ENCODE measurements at places on chromosomes 5 and 9.

DNA sequence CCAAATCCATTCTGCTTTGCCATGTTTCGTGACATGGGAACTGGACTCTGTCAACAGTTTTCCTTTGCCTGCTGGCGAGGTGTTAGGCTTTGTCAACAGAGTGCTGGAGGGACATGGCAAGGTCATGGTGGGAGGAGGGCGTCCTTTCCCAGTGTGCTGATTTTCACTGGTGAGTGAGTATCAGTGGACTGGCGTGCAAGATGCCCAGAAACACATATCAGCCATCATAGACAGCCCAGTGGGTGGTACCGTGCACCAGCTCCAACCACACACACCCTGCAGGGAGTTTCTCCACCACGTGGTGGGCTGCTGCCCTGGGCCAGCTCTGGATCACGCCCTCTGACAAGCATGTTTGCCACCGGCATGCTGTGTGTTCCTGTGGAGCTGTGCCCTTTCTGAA, 50.0 kb upstream of the ABL1 start:
- no peak for DNase-seq

GRCh38 chr9:81077572-81077971, 611.8 kb downstream of the TLE1 start:
- no peak for DNase-seq

- DNase-seq = no peak
These were observed 12.0 kb upstream of the CPLX2 start for GRCh38 chr5:175859422-175859821.

DNA sequence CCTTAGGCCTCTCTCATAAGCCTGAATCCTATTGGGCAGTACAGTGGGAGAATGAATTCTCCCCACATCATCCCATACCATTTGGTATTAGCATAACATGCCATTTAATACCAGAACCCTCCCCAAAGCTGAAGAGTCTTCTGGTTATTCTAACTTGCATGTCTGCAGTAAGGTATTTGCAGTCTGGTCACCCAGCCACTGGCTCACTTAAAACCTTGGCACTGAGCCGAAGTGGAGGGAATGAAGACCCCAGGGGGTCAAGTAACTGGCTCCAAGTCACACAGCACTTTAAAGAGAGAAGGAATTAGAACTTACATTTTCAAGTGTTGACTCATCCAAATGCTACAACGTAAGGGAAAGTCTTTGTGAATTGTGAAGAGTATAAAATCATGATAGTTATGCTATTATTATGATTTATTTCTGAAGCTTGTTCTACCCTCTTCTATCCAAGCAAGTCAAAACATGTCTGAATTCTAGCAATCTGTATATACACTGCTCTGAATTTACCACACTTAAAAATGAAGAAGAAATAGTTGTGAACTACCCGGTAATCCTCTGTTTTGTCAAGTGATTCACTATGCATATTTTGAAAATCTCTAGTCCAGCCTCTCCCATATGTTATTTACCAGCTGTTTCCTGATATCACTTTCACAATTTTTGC, 28.5 kb downstream of the GLRA1 start:
- DNase-seq = no peak

DNA sequence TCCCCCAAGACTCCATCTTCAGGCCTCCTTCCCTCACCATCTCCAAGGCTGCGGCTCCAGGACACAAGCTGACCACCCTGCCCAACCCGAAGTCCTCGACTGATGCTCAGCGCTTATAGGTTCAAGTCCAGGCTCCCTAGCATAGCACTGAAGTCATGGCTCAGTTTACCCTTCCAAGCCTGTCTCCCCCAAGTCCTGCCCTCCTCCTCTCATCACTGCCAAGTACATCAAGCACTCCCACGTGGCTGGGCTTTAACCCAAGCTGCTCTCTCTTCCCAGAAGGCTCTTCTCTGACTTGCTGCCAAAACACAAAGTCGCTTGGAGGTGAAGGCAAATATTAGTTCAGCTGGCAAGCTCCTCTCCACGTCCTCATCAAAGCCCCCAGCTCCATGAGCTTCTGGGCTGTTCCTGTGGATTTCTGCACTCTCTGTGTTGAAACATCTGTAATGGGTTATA, 22.1 kb upstream of the MARCHF6 start:
- DNase-seq = no peak

Data from stimulated activated CD8-positive, alpha-beta memory T cell treated with anti-CD3 and anti-CD28 coated beads, Interleukin-4, amount 100 ng/mL, for 4 hours (primary cell).